ENCODE measurements at places on chromosomes 5 and 9.

DNA sequence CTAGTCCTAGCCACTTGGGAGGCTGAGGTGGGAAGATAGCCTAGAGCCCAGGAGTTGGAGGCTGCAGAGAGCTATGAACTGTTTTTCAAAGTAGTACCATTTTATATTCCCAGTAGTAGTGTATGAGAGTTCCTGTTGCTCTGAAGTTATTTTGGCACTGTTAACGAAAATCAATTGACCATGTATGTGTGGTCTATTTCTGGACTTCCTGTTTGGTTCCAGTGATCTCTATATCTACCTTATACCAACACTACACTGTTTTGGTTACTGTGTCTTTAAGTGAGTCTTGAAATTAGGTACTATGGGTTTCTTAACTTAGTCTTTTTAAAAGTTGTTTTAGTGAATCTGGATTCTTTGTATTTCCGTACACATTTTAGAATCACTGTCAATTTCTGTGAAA lies 13.6 kb downstream of the SLF1 start:
- no peak for DNase-seq

DNA sequence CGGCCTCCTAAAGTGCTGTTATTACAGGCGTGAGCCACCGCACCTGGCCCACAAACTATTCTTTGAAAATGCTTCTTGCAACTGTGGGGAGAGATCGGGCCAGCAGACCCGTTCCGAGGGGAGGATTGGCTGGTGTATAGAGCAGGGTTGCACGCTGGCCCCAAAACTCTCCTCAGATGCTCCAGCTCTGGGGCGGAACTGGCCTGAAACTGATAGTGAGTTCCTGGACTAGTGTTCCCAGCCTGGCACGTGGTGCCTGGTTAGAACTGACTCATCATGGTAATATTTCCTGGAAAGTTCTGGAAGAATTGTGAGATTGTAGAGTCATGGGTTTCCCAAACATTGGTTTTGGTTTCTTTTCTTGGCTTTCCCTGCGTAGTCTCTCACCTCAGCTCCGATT lies 120.5 kb downstream of the FBXL7 start:
- DNase-seq, result peak; percentile 65

DNA sequence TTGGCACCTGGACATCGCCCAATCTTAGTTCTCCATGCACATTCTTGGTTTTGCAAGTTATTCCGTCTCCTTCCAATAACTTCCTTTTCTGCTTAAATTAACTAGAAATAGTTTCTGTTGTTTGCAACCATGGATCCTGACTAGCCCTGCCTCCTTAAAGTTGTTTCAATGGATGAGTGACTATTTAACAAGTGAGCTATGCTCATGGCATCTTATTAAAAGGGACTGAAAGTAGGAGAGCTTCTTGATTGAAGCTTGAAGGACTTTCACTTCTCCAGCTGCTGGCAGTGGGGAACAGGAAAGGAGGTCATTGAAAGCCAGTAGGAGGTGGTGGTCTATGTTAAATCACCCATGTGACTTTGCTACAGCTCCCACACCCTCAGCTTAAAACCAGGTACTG lies 466.8 kb downstream of the ARHGEF28 start:
- DNase-seq, result no peak

- DNase-seq, result no peak
Observed at GRCh38 chr9:20255052-20255451, 367.2 kb downstream of the MLLT3 start.

DNA sequence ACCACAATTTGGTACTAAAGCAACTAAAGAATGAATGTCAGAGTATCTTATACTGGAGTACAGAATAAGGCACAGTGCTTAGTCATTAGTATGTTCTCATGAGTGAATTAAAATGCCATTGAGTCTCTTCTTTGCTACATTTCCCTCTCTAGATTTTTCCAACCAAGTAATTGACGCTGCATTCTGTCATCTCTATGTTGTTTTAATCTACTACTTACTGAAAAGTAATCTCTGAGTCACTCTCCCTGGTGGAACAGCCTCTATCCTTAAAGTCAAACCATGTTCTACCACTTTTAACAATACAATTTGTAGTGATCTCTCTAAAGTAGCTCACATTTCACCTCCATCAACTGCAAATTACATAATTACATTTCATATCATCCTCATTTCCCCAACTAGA lies 495.1 kb downstream of the CDH18 start:
- no peak for DNase-seq

GRCh38 chr5:107567901-107568671 lies 102.7 kb downstream of the EFNA5 start:
- DNase-seq, result no peak

DNA sequence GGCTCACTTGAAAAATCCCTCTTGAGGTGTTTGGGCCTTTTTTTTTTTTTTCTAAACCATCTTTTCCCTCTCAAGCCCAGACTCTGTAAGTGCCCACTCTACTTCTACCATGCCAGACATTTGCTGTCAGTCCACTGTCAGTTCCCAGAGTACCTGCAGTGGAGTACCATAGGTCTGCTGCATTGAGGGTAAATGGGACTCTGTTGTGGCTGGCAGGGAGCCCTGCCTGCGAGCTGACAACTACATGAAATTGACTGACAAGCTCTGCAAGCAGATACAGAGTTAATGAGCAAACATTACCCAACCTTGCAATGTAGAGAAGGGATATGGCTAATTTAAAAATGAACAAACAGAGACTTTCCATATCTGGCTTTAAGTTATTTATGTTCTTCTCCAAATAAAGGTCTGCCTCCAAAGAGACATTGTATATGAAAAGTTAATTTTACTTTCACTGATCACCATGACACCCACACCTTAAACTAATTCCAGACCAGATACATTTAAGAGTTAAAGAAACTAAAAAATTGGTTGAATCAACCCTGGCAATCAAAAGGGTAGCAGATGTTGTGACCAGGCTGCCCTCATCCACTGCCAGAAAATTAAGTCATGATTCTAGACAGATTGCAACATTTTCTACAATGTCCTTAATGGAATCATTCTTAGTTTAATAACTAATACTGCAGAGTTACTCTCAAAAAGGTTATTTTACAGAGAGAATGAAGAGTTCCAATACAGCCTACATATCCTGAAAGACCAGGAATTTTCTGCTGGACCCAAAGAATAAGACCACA lies 100.4 kb upstream of the PAM start:
- DNase-seq, result no peak

GRCh38 chr5:112710896-112711295 lies 26.8 kb upstream of the APC start:
- no peak for DNase-seq

DNA sequence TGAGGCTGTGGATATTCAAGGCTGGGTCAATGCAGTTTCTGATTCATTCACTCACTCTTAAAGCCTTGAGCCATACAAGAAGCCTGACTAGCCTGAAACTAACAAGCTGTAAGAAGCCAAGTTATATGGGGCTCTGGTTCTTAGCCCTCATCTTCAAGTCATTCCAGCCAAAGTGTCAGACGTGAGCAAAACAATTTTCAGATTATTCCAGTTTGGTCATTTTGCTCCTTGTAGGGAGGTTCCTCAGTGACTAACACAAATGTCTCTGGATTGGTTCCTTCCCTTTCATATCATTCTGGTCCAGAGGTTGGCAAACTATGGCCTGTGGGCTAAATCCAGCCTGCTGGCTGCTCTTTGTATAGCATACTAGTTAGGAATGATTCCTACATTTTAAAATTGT lies 12.5 kb upstream of the SHOC1 start:
- no peak for DNase-seq

DNA sequence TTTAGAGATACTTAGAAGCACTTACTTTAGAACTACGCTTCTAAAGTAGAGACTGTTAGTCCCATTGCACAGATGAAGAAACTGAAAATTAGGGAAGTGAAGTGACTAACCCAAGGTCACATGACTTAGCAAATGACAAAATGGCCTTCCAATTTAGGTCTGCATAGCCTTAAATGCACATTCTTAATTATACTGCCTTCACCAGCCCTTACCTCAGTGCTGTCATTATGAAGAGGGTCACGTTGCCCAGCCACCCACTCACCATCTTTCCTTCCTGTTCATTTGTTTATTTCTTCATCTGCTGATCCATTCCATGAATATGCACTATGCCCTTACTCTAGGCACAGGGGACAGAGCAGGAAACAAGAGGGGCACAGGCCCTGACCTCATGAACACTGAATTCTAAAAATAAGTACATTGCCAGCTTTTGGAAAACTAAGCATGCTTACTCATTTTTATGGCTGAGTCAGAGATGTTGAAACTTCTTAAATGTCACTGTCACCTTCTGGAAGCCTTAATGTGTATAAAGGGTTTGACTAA lies 8.6 kb downstream of the HAVCR2 start:
- DNase-seq, result no peak

GRCh38 chr5:116730706-116731105 lies 156.1 kb upstream of the SEMA6A start:
- DNase-seq, result no peak

DNA sequence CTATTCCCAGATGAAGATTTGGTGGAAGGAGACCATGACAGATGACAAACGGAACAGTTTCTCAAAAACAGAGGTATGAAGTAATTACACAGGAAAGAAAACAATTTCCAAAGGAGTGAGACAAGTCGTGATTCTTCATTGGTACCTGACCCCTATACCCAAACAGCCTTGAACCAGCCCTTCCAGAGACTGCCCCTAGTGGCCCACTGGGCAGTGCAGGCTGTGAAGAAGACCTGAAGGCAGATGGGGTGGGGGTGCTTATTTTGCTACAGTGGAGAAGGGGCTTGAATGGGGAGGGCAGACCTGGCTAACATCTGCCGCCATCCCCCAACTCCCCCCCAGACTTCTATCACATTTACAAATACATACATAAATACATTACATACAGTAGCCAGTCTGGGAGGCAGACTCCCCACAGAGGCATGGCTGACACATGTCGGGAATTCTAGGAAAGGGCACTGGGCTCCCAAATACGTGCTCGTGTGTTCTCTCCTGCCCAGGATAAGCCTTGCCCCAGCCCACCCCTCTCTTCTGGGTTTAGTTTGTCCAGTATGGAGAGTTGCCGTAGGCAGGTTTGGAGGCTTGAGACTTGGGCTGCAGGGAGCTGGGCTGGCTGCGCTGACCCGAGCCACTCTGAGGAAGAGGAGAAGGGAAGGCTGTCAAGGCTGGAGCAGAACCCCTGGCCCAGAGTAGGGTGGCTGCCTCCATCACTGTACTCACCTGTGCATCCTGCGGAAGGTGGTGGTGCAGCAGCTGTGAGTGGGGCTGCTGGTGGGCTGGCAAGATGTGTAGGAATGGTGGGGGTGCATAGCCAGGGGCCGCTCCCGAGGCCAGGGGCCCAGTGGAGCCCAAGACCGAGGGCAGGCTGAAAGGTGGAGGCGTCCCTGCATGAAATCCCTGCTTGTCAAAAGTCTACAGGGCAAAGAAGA lies 105.3 kb downstream of the UBE2R2 start:
- DNase-seq, result no peak

GRCh38 chr5:38979535-38979934 lies 94.7 kb downstream of the RICTOR start:
- no peak for DNase-seq

- DNase-seq, result no peak
Observed at GRCh38 chr9:78122631-78123030, 91.0 kb upstream of the GNAQ start.

DNA sequence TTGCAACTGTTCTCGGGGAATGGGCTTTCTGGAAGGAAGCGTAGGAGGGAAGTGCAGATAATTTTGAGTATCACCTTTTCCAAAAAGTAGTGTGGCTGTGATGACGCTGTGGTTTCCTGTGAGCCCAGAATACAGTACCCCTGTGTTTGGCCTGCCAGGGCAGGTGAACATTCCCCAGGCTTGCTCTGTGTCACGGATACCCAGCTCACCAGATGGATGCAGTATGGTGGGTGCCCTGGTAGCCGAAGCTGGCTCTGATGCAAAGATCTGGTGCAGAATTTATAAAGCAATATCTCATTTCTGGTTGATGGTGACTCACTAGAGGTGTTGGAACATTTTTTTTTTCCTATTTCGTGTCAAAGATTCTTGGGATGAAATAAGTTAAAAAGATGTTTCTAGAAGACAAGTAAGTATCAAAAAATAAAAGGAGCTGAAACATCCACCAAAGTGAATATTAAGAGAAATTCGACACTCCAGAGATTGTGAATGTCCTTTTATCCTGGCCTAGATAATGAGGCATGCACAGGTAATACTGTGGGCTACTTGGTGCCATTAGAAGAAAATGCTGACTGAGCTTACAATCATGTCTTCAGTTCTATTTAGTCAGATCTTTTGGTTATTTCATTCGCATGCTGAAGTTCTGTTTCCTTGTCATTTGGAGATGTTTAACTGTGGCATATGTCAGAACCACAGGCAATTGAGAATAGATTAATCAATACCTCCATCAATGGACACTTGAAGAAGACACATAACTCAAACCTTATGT lies 200.1 kb downstream of the GADD45G start:
- DNase-seq, result no peak

DNA sequence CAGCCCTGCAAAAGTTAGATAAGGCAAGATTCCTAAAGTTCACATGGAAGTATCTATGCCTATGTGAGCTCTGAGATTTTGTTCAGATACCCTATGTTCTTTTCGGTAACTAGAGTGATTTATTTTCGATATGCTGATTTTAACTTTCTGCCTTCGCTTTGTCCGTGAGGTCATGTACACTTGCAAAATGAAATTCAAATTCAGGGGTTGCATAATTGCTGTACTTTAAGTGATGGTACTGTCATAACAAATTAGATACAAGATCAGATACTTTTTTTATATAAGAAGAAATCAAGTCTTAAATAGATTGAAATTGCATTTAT lies 350 bp upstream of the ECPAS start:
- no peak for DNase-seq

- DNase-seq, result no peak
Observed at GRCh38 chr5:171419688-171420430, 412 bp downstream of the FGF18 start.

DNA sequence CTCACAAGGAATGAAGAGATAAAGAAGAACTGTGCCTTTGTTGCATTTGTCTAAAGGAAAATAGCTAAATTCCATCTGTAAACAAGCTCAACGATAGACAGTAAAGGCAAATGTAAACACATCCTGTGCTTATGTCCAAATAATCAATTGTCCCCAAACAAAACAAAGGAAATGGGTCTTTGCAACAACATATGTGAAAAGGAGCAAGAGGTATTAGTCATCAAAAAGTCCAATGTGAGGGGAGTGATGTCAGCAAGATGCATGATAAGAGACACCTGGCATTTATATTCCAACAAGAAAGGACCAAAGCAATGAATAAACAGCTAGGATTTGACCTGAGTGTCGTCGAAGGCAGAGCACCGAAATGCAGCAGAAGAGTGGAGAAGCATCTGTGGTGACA lies 209.1 kb downstream of the ASTN2 start:
- DNase-seq, result no peak

DNA sequence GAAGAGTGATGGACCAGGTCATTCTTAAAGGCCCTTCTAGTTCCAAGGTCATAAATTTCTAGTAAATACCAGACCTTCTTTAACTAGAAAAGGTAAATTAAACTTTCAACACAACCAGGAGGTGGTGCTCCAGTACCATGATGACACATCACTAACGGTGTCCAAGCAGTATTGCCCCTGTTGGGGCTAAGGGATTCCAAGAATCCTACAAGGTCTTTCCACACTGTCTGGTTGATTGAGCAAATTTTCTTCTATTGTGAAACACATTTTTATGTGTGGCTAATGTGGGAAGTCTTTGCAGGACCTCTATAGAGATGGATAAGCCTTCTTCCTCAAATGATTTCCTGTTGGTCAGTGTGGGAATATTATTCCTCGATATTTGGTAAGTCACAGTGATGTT lies 459.6 kb upstream of the PAPPA start:
- DNase-seq, result peak; percentile 92

- no peak for DNase-seq
Observed at GRCh38 chr5:139393497-139394122, 1.3 kb downstream of the PROB1 start.

Measured in AG09319 (cell line).